ENCODE measurements at places on chromosomes 11 and 22.

DNA sequence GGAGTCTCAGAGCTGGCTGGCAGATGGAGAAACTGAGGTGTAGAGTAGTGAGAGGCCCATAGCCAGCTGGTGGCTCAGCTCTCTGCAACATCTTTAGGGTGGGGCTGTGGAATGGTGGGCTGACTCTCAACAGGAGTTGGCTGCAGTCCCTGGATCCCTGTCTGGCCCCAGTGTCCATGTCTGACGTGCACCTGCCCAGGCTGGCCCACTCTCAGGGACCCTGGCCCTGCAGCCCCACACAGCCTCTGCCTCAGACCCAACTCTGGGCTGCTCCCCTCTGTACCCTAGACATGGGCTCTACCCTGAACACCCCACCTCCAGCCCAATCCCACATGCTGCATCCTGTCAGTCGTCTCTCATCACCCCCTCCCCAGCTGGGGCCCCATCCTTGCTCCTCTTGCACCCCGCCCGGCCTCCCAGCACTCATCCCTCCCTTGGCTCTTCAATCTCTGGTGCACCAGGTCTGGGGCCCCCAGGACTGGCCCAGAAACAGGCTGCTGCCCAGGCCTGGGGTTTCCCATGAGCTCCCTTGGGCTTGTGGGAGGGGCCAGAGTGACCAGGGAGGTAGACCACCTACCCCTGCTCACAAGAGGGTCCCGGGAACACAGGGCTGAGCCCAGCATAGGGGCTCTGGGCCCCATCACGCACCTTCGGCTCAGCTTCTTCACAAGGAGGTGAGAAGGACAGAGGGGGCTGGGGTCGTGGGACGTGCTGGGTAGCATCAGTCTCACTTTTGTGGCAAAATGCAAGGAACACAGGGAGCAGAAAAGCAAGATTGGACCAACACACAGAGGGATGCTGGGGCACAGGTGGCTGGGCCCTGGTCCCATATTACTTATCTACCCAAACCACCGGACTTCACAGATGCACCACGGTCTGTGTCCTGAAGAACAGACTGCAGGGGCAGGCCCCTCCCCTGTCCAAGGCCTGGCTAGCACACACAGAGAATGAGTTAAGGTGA, 31.5 kb downstream of the ARVCF start:
- DNase-seq = no peak

DNA sequence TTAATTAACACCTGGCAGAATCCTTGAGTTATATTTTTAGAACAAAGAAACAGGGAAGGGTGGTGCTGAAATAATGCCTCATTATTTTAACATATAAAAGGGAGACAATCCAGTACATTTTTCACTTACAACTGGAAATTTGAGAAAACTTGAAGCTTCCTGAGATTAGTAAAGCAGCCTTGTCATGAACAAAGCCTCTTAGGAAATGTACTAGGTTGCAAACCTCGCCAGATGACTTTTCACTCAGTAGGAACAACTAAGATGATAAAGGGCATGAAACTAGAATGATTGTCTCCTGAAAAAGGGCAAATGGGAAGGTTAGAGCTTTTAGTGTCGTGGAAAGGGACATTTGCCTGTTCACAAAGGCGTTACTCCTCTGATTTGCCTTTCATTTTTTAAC, 289.6 kb downstream of the ETS1 start:
- no peak for DNase-seq

DNA sequence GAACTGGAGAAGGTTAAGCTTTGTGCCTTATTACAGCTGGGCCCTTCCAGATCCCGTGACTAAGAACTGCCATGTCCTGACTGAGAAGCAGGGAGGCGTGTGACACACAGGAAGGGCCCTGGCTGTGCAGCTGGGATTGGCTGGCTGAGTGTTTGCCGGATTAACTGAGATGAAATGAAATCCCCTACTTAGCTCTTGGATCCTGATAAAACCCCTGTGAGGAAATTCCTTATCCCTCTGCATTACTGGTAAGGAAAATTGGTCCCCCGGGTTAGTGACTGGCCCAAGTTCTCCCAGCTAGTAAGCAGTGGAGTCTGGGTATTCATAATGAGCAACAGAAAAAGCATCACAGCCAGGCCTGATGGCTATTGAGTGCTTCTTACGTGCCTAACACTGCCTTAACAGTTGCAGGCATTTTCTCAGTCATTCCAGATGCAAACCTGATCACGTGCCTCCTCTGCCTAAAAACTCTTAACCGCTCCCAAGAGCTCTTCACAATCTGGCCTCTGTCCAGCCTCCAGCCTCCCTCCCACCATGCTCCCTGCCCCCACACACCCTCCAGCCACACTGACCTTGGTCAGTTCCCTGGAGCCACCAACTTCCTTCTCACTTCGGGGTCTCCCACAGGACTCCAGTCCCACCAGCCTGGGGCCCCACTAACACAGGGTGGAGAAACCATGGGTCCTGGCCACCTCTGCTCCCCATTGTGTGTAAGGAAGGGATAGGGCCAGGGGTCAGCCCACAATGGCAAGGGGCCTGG, 37.8 kb downstream of the ARRB1 start:
- no peak for DNase-seq

- DNase-seq = no peak
Measured at GRCh38 chr22:49915610-49916009, 2.6 kb downstream of the ALG12 start.

GRCh38 chr11:40236526-40236925, 1222.9 kb downstream of the LRRC4C start:
- DNase-seq = no peak

DNA sequence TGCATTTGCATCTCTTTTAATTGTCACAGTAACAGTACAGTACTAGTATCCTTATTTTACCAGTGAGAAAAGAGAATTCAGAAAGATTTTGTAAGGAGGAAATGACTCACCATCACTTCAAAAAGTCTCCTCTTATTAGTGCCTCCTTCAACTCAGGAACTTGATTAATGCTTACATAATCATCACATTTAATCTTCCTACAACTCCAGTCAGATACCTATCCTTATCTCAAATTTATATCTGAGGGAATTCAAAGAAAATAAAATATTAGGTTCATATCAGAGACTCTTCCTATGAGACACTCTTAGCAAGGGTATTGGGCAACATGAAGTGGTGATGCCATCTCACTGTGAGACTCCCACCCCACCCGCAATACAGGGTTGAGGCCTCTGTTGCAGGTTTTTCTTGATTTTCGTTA, 26.1 kb upstream of the CTSC start:
- no peak for DNase-seq

GRCh38 chr22:38176170-38176741, 5.4 kb downstream of the PLA2G6 start:
- no peak for DNase-seq

GRCh38 chr11:35178873-35179272, 39.9 kb downstream of the CD44 start:
- DNase-seq = peak; percentile 32

DNA sequence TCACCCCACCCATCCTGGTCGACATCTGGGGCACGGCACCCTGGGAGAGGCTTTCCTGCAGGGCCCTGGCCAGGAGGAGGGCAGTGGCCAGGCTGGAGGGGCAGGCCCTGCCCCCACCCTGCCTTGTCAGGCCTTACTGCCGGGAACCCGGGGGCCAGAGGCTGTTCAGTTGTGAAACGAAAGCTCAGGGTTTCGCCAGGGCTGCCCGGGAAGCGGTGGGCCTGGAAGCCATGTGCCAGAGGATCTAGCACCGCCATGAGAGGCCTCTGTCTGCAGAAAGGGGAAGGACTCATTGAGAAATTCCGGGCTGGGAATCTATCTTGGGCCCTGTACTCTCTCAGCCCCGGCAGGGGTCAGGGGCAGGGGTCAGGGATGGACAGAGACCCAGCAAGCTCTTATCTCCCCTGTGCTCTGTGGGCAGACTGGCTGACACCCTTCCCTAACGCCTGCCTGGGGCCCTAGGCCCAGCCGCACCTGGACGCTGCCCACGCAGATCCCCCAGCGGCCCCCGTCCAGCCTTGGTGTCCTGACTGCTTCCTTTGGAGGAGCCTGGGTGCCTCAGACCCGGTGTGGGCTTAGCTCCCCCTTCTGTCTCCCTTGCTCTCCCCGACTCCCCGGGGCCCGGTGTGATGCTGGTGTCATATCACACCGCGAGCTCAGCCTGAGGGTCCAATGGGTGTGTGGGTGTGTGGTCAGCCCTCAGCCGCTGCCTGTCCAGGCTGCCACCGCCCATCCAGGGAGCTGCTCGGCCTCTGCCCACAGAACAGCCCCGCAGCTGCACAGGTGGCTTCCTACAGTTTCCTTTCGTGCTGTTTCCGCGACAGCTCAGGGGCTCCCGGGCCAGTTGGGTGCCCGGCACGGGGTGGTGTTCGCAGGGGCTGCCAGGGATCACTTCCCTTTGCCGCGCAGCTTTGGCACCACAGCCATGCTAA, 6.5 kb downstream of the PIM3 start:
- DNase-seq = no peak

DNA sequence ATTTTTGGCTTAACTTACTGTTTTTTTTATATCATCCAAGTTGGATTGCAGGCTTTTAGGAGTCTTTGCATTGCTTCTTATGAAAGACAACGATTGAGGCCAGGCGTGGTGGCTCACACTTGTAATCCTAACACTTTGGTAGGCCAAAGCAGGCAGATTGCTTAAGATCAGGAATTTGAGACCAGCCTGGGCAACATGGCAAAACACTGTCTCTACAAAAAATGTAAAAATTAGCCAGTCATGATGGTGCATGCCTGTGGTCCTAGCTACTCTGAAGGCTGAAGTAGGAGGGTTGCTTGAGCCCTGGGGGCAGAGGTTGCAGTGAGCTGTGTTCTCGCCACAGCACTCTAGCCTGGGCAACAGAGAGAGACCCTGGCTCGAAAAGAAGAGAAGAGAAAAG, 56.6 kb downstream of the BID start:
- no peak for DNase-seq

GRCh38 chr22:29090039-29090438, 17.2 kb downstream of the KREMEN1 start:
- no peak for DNase-seq

- no peak for DNase-seq
Measured at GRCh38 chr11:43289368-43289767, 22.4 kb upstream of the API5 start.

DNA sequence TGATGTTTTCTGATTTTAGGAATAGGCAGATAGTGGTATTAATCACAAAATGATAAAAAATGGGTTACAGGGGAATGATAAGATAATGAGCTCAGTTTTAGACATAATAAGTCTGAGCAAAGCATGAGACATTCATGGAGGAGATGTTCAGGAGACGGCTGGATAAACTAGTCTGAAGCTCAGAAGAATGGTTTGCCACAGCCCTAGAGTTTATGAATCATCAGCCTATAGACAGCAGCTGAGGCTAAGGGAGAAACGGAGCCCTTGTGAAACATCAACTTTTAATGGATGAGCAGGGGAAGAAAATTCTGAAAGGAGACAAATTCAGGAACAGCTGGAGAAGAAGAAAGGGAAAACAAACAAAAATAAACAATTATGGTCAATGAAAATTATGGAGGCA, 87.2 kb downstream of the RELT start:
- no peak for DNase-seq

DNA sequence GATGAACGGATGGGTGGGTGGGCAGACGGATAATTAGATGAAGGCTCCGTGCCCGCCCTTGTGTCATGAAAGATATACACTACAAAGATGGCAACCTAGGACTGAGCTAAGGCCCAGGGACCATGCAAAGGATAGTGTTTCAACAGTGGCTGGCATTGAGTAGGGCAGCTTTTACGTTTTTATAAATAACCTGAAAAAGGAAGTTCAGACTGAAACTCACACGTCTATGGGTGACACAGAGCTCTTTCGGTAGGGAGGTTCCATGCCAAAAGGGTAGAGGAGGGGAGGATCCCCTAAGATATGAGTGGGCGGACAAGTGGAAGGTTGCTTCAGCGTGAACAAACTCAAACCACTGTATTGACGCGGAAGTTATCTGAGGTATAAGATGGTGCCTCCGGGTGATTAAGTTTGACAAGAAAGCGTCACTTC, 90.5 kb downstream of the UBASH3B start:
- peak; percentile 64 for DNase-seq

- peak; percentile 72 for DNase-seq
Measured at GRCh38 chr11:118872403-118872821, 11.3 kb upstream of the CXCR5 start.

DNA sequence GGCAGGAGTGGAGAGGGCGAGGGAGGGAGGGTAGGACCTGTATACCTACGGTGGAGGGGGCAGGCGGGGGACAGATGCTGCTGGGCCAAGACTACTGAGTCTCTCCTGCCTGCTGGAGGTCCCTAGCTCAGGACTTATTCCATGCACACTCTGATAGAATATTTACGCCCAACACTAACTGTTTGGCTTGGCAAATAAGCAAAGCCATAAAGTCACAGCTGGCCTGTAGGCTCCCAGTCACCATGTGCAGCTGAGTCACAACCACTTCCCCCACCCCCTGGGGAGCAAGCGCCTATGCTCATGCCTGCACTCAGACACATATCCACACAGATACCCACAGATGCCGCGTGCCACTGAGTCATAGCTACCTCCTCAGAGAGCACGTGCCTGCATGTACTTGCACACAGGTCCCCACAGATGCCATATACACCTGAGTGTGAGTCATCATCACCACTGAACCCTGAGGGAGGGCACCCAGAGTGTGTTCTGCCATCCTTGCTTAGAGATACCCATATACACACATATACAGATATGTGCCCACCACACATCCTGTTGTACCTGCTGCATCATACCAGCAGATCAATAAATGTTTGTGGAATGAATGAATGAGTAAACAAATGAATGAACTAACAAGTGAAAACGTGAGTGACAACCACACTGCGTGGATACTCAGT, 95.8 kb downstream of the SWAP70 start:
- peak; percentile 89 for DNase-seq

DNA sequence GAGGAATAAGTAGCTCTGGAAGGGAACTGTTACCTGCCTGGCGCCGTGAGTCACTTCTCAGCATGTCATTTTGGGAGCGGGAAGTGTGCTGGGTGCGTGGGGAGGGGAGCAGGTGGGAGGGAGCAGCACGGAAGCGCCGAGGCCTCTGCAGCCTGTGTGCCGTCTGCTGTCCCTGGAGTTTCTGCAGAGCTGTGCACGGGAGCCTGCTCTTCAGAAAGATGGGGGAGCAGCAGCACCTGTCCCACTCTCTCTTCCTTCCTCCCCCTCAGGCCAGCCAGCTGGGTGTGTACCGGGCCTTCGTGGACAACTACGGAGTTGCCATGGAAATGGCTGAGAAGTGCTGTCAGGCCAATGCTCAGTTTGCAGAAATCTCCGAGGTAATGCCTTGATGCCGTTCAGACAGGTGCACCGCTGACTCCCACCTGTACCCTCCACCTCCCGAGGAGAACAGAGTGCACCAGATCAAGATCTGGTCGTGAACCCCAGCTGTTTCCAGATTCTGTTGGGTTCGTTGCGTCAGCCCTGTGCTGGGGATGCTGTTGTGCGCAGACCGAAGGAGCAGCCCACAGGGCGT, 87.9 kb downstream of the BCR start:
- no peak for DNase-seq

DNA sequence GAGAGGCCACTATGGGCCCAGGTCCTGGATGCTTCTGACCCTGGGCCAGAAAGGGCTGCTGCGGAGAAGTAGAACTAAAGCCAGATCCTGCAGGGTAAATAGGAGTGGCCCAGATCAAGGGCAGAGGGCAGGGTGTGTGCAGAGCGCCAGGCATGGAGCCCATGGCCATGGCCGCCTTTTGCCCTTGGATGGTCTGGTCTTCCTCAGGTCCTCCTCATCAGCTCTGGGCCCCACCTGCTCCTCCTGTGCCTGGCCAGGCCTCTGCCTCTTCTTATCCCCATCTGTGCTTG, 277.6 kb downstream of the BRD1 start:
- no peak for DNase-seq

- no peak for DNase-seq
Measured at GRCh38 chr11:30432178-30432577, 109.3 kb downstream of the ARL14EP start.

- no peak for DNase-seq
Measured at GRCh38 chr11:133999355-133999754, 42.6 kb upstream of the IGSF9B start.

GRCh38 chr11:33317662-33318061, 60.5 kb downstream of the HIPK3 start:
- DNase-seq = no peak

Data from CD4-positive, alpha-beta T cell treated with Interleukin-6 for 4 hours (primary cell).